ENCODE measurements at places on chromosomes 3 and 15. TPM values are rescaled to one million over a fixed set of nuclear protein-coding genes. Genes with fewer than 3 reads are reported as not detected.

BLM gene
- 3.3 TPM for total RNA-seq

BFSP2 gene
- total RNA-seq: not detected

C3orf22 gene
- total RNA-seq: not detected

PLA2G4F gene
- not detected for total RNA-seq

DNA sequence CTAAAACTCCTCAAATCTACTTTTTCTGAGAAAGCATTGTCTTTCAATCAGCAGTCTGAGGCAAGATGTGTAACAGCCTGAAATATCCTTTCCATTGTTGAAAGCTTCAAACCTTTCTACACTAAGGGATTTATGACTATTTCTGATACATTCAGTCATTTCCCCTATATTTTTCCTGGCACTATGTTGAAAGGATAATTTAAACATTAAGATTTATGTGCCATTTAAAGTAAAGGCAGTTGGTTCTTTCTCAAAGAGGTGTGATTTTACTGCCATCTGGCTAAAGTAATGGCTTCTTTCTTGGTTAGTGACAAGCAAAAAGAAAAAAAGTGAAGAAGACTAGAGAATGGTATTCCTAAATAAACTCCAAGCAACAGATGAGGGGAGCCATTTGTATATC lies 249.6 kb upstream of the COL8A1 start:
- no peak for DNase-seq

DNA sequence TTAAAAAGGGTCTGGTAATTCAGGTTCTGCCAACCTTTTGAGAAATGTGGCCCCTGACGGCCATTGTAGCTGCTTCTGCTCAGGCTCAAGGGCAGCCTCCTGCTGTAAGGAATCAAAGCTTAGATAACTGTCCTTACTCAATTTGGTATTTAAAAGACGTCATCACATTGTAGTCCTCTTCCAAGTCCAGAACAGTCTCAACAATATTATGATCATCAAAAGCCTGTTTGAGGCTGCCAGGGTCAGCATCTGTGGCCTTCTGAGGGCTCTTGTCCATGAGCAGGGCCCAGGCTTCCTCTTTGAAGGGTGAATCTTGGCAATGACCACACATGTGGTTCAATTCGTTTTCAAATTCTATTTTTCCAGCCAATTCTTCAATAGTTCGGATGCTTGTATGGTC lies 6.0 kb downstream of the C3orf62 start:
- DNase-seq: no peak

DNA sequence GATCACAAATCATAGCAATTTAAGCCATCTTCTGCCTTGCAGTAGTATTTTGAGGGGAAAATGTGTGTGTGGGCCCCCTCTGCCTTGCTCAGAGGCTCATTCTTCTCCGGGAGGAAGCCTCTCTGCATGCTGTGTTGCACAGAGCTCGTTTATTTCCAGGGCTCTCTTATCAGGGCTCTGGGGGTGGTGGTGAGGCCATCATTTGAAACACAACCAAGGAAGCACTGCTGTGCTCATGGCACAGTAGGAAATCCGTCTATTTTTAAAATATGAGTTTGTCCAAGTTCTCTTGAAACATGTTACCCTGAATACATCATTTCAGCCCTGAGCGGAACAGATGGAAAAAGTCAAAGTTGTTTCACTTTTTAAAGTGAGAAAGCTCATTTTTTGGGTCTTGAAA lies 369.0 kb upstream of the CFAP20DC start:
- no peak for DNase-seq

DNA sequence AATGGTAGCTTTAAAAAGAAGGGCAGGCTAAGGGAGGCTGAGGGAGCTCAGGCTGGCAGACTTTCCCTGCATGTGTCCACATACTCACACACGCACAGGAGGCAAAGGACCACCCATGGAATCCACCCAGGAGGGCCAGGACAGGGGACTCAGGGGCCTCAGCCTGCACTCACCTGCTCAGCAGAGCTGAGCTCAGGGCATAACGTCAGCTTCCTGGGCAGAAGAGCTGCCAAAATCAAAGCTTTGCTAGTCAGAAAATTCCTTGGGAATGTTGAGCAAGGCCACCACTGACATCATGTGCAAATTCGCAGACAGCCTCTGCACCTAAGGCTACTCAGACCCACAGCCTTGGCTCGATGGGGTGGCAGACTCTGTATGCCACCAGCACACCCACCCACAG lies 16.4 kb upstream of the ALAS1 start:
- DNase-seq: no peak

DNA sequence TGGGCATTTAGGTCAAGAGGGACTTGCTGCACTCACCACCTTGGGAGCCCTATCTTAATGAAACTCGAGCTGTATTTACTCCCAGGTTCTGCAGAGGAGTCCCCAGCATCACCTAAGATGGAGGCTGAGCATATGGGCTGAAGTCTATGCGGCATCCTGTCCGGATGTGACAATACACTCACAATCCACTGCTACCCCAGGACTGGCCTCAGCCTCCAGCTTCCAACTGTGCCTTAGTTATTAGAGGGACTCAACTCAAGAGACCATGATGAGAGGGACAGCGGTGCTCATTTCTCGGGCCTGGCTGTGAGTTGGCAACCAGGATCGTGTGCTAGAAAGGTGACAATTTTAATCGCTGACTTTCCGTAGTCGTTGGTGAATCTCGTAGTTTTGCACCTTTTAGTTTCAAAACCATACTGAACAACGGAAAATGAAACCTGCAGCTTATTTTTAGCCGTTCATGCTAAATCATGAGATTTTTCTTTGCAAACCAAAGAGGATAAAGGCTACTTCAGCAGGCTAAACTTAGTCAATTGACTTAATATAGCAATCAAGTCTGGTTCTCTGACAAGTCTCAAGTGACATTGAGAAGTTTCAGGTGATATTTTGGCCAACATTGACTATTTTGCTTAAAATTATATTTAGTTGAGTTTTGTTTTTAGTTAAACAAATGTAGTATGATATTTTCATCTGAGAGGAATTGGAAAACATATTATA lies 11.1 kb downstream of the ZBTB38 start:
- no peak for DNase-seq

DNA sequence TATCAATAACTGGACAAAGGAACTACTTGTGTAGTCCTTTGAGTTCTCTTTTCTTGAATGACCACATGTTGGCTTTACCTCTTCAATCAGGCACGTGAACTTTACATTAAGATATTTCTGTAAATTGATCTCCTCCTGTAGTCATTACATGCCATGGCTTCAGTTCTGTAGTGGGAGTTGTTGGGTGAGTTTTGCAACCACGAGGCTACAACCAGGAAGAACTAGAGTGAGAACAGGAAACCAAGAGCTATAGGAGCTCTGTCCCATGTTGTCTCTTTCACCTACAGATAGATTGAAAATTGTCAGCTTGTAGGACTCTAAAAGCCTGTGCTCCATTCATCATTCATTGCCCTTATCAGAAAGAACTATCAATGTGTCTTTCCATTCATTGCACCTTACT lies 2.0 kb downstream of the RSRC1 start:
- DNase-seq: no peak
